ENCODE measurements at places on chromosomes 5 and 9.

- DNase-seq = no peak
Measured at GRCh38 chr9:70395652-70396051, 18.8 kb downstream of the KLF9 start.

DNA sequence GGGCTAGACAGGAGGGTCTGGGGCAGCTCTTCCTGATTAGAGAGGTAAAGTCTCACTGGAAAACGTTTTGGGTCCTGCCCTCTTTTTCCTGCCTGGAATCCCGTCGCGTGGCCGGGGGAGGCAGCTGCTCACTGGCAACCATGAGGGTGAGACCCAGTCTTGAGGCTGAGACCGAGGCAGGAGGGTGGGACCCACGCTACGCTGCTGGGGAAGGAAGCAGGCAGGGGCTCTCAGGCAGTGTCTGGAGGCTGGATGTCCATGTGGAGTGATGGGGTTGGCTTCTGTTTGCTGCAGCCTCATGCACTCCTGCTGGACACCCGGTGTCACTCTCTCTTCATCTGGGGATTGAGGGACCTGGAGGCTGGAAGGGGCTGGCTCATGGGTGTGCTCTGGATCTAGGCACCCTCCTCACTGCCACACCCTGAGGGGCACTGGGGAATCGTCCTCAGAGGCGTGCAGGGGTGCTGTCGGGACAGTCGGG is 11.3 kb upstream of the SLC2A6 start:
- DNase-seq = no peak

DNA sequence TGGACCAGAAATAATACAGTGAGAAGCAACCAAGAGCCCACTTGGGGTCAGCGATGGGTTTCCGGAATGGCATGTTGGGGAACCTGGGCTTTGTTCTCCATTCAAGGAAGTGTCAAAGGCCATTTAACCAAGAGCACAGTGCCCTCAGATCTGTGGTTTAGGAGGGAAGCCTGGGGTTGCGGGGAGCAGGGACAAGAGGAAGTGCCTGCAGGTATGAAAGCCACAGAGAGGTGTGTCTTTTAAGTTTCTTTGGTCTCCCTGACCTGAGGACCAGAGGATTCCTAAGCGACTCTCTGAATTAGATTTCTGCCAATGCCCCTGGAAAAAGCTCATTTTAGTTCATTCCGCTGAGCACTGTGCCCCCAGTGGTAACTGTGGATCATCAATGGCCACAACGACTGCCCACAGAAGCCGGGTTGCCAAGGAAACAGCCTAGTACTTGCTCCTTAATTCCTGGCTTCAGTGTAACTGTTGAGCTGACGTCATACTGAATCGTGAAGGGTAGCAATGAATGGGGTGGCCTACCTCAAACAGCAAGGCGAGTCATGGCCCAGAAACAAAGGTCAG is 107.3 kb upstream of the SPIN1 start:
- DNase-seq = no peak

- DNase-seq = no peak
Measured at GRCh38 chr9:122016744-122017143, 76.4 kb downstream of the TTLL11 start.

GRCh38 chr9:121286973-121287741 is 19.2 kb downstream of the GSN start:
- peak; percentile 42 for DNase-seq

DNA sequence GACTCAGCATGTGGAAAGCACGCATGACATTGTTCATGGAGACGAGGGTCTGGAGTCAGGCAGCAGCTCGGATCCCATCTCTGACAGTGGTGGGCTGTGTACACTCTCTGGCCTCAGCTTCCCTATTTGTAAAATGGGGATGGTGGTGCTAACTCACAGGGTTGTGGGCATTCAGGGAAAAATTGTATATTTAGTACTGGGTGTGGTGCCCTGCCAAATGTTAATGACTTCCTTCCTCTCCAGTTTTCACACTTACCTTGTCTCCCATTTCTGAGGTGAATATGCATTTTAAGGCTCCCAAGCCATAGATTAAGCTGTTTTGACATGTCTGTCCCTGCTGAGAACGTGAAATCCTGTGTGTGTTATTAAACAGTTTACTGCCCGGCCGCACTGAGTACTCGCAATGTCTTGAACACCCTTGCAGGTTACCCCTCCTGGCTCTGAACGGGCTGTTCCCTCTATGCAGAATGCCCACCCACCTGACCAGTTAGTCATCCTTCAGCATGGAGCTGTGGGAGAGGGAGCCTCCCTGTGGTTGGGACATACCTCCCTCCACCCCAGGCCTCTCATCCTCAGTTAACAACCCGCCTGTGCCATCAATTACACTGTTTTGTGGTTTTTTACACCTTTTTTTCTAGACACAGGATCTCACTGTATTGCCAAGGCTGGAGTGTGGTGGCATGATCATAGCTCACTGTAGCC is 25.8 kb downstream of the TJP2 start:
- DNase-seq = no peak

- DNase-seq = no peak
Measured at GRCh38 chr9:16371306-16371705, 499.2 kb downstream of the BNC2 start.
